ENCODE measurements at places on chromosomes 1 and 21.

GRCh38 chr1:37808369-37809319, 636 bp upstream of the YRDC start:
- peak; percentile 58 for DNase-seq

DNA sequence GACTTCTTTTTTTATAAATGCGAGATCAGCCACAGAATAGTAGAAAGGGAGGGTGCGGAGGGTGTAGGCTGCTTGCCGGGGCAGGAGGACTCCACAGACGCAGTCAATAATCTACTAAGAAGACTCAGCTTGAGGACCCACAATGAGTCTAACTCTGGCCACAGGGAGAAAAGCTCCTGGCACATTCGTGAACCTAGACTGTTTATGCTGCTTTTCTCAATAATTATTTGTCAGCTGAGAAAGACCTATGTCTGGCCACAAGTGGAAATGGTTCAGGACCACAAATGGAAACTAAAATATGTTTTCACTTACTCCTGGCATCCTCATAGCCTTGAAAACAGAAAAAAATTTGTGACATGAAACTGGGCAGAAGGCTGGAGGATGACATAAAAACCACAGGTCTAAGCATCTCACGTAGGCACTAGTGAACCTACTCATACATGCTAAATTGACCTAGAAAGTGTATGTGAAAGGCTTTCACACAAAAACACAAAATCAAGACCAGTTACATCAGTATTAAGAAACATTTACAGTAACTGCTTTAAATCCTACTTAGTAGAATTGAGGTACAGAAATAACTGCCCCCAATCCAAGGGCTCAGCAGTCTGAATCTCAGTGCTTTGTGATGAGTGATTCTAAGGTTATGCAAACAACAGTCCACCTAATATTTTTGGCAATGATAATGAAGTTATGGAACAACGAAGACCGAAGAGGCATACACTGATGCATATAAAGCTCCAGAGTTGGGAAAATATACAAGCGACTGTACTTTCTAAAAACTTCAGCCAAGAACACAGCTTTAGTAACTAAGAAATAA, 159.5 kb downstream of the SLC45A1 start:
- DNase-seq = no peak

DNA sequence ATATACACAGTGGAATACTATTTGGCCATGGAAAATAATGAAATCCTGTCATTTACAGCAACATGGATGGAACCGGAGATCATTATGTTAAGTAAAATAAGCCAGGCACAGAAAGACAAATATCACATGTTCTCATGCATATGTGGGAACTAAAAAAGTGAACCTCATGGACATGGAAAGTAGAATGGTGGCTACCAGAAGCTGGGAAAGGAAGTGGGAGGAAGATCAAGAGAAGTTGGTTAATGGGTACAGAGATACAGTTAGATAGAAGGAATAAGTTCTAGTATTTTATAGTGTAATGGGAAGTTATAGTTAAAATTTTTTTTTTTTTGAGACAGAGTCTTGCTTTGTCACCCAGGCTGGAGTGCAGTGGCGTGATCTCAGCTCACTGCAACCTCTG, 34.8 kb upstream of the CREG1 start:
- no peak for DNase-seq

- DNase-seq = no peak
Observed at GRCh38 chr1:97936976-97937375, 16.1 kb upstream of the DPYD start.

DNA sequence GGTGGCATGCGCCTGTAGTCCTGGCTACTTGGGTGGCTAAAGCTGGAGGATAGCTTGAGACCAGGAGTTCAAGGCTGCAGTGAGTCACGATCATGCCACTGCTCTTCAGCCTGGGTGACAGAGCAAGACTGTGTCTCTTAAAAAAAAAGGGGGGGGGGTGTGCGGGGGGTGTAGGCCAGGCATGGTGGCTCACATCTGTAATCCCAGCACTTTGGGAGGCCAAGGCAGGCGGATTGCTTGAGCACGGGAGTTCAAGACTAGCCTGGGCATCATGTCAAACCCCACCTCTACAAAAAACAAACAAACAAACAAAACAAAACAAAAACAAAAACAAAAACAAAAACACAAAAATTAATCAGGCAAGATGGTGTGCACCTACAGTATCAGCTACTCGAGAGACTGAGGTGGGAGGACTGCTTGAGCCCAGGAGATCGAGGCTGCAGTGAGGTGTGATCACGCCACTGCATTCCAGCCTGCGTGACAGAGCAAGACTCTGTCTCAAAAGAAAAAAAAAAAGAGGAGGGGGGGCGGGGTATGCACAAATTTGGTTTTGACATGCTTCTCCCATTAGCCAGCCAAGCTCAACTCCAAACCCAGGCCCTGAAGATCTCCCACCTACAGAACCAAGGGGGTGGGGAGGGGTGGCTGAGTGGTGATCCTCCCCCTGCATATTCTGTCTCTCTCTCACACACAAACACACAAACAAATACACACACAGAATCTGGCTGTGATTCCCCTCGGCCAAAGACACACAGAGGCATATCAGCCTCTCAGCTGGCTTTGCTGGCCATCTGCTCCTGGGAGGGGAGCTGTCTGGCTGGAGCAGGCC, 3.1 kb downstream of the PTAFR start:
- no peak for DNase-seq

GRCh38 chr1:14843525-14843924, 245.0 kb downstream of the KAZN start:
- no peak for DNase-seq

- no peak for DNase-seq
Observed at GRCh38 chr1:212692774-212693644, 6.6 kb downstream of the BATF3 start.

DNA sequence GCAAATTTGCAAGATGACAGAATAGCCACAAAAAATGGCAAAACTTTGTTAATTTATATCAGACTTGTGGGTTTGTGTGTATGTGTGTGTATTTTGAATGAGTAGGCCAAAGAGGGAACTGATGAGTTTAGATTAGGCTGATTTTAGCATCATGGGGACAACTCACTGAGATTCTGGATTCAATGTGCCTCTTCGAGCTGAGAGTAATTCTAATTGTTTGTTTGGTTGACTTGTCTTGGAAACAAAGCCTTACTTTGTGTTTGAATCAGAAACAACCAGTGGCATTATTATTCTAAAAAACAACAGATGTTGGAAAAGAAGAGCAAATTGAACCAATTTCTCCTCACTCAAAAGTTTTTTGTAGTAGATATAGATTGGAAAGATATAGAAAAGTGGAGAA, 40.5 kb upstream of the C21orf91 start:
- no peak for DNase-seq

DNA sequence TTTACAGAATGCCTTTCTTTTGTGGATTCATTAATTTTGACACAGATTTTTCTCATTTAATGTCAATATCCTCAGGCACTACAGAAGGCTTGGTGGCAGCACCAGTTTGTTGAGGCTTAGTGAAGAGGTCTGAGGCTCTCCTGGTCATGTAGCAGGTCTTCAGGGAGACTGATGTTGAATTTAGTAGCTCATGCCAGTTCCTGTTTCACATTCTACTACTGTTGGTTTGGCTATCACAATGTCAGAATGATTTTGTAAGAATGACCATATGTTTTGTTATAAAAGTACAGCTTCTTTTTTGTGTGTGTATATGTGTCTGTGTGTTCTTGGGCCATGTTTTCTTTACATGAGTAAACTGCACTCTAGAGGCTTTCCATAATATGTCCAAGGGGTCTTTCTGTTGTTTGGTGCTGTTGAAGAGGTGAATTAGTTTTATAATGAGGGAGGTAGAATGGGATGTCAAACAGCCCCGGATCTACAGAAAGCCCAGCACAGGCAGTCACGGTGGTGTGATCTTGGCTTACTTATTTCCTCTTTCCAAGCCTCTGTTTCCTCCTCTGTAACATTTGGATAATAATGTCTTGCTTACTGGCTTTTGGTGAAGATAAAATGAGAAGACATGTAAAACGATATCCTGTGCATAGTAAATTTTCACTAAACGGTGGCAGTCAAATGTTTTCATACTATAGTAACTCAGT, 32.0 kb downstream of the C1orf21 start:
- DNase-seq = no peak

DNA sequence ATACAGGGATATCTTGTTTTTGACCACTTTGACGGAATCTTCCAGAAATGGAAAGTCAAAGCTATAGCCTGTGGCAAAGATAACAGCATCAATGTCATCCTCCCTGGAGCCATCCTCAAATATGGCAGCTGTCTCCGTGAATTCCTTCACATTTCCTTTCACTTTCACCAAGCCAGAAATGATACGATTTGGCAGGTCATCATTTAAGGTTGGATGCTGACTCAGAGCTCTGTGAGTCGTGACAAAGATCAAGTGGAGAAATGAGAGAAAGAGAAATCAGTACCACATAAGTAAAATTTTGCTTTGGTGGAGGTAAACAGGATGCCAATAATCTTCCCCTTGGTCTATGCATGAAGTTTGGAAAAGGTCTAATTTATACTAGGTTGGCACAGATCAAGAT, 23.9 kb downstream of the FMO5 start:
- no peak for DNase-seq

GRCh38 chr1:37862330-37862729, 2.9 kb upstream of the MTF1 start:
- DNase-seq = no peak

DNA sequence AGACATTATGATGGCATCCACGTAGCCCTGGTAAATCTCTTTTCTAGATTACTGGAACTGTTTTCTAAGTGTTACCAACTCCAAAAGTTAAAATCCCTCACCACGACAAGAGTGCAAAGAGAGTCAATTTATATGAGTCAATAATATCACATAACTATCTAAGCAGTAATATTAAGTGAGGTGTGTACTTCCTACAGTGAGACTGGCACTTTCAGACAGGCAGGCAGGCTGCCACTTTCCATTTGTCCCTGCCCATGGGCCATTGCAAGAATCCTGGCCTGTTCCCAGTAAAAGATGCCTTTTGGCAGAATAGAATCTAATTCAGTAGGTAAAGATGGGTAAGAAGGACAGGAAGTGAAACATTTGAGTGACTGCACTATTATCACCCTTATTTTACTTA, 355.6 kb downstream of the PTBP2 start:
- DNase-seq = no peak

GRCh38 chr1:235532360-235532759, 28.1 kb upstream of the B3GALNT2 start:
- DNase-seq = no peak

- no peak for DNase-seq
Observed at GRCh38 chr1:43847882-43848281, 85.7 kb upstream of the ARTN start.

- peak; percentile 14 for DNase-seq
Observed at GRCh38 chr21:17270229-17270628, 242.6 kb upstream of the CXADR start.

DNA sequence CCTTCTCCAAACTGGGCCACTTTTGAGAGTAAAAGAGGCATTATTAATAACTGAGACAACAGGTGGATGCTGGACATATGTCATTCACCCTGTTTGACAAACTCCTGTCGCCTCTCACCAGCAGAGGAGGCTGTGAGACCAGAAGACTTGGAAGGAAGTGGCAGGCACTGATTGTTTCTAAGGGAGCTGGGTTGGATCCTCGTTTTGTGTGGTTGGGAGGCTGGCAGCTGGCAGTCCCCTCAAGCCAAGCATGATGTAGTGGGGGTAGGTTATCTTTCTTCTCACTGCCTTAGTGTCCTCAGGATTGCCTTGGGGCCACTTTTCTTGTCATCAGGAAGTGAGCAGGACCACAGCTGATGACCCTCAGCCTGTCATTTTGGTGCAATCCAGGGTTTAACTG, 86.5 kb upstream of the KCNJ15 start:
- DNase-seq = peak; percentile 12

- no peak for DNase-seq
Observed at GRCh38 chr21:27314131-27314530, 347.2 kb upstream of the ADAMTS5 start.

GRCh38 chr1:210250665-210250997, 18.0 kb downstream of the SERTAD4 start:
- peak; percentile 61 for DNase-seq

DNA sequence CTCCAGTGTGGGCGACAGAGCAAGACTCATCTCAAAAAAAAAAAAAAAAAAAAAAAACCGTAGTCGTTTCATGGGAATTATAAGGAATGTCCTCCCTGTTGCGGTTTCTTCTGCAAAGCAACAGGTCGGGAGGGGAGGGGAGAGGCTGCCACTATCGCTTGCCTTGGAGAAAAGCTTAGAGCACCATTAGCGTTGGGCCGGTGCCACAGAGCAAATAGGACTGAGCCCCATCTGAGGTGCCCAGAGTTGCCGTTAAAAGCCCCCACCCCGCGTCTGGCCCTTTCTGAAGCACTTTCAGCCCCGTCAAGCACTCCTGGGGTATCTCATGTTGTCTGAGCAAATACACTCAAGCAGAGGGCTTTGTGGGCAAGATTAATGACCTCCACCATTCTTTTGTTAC, 2.2 kb downstream of the RIPPLY3 start:
- peak; percentile 91 for DNase-seq

GRCh38 chr1:166875302-166875733, 746 bp downstream of the TADA1 start:
- DNase-seq = no peak

GRCh38 chr1:167412920-167413319, 105.4 kb downstream of the CD247 start:
- no peak for DNase-seq

DNA sequence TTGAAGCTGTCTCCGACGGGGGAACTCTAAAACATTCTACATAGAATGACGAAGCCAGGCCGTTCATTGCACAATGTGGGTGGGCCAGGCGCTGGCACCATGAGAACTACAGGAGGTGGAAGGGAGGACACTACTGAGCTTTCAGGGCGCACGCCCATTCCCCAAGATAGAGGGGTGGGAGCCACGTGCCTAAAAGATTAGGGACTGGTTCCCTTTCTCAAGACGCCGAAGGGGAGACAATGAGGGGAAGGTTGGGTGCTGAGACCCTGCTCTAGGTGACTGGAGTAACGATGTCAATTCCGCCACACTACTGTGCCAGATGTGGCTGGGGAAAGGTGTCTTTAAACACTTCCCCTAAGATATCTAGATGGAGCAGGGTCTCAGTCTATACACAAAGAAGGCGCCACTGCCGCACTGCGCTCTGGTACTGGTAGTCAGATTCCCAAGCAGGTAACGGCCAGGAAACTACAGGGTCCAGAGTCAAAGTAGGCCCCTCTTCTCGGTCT, 782 bp downstream of the CSDE1 start:
- DNase-seq = no peak

GRCh38 chr1:242890192-242890741, 364.8 kb downstream of the CEP170 start:
- DNase-seq = no peak

- no peak for DNase-seq
Observed at GRCh38 chr1:192167011-192167410, 8.7 kb downstream of the RGS18 start.

GRCh38 chr1:119294199-119294598, 74.4 kb upstream of the HAO2 start:
- no peak for DNase-seq

DNA sequence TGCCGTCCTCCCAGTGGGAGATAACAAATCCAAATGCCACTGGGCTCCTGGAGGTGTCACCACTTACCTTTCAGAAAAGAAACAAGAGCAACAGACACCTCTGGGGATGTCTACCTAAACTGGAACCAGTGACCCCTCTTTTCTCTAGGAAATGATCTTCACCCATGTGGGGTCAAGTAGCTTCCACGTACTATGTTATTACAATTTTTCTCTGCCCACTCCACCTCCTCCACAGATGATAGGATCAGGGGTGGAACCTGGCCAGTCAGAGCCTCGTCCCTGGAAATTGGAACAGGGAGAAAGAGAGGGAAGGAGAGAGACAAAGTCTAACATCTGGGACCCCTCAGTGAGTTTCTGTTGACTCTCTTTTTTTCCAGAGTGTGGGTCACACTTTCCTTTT, 50.1 kb downstream of the H3-3A start:
- no peak for DNase-seq

All from NCI-H1436 (cell line).